ENCODE measurements at places on chromosomes 1 and 21.
A peak's percentile ranks its signal among the peaks of the same experiment; 100 is the strongest.

DNA sequence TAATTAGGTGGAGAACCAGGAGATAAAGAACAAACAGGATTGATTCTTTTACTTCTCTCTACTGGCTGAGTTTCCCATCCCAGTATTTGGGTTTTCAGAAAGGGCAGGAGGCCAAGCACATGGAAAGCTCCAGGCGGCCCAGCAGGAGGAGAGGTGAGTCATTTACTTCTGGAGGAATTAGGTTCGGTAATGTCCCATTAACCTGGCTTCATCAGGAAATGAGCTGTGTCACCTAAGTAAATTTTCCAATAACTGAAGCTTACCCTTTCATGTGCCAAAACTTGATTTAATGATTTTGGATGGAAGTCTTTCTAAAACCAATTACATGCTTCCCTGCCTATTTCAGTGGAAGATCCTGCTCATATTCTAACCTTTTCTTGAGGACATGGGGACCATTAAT lies 257.6 kb upstream of the USP24 start:
- DNase-seq = no peak

- peak; percentile 50 for DNase-seq
Measured at GRCh38 chr1:172117800-172118199, 276.5 kb downstream of the DNM3 start.

GRCh38 chr1:6438047-6438525 lies 13.5 kb downstream of the ESPN start:
- DNase-seq = peak; percentile 76

GRCh38 chr1:30183895-30184294 lies 539.5 kb downstream of the MATN1 start:
- DNase-seq = no peak

GRCh38 chr1:21782868-21783678 lies at the start of gene USP48:
Gene USP48, minus strand, starts transcription at chr1:21783149. Its CDS starts 192 bp downstream, at chr1:21782957.
- peak; percentile 98 for DNase-seq

DNA sequence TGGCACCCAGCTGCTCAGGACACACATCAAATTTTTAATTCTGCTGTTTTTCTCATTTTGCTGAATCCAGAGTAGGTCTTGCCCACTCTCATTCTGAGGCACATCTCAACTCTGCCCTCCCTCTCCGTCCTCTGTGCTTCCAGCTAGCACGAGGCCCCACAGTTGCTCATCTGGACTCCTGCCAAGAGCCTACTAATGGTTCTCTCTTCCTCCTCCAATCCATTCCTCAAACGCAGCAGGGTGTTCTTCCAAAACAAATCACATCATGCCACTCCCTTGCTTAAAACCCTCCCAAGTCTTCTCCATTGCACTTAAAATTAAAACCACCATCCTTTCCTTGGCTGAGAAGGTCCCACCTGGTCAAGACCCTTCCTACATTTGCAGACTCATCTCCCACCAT lies 49.8 kb upstream of the SCAF4 start:
- no peak for DNase-seq

DNA sequence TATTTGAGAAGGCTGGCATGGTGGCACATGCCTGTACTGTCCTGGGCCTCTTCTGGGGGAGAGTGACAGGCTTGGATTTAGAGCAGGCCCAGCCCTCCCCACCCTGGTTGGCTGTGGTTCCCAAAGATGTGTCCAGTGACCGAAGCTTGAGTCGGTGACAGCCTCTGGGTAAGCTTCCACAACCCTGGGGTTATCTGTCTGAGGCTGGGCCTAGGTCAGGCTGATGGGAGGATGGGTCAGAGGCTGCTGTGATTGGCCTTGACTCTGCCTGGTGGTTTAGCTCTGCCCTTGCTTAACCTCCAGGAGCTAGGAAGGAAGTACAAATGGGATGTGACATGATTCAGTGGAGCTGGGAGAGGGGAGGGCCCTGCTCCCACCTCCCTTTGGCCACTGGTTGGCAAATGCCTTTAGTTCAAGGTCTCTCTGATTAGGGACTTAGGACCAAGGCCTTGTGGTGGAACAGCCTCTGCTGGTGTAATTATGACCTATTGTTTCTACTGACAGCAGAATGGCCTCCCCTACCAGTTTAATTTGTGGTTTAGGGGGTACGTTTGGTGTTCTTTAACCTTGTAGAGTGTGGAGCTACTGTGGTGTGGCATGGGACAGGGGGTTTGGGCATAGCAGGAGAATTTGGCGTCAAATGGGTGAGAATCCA lies 16.6 kb downstream of the NUDC start:
- no peak for DNase-seq

GRCh38 chr1:91791103-91791502 lies 94.8 kb downstream of the TGFBR3 start:
- DNase-seq = no peak

DNA sequence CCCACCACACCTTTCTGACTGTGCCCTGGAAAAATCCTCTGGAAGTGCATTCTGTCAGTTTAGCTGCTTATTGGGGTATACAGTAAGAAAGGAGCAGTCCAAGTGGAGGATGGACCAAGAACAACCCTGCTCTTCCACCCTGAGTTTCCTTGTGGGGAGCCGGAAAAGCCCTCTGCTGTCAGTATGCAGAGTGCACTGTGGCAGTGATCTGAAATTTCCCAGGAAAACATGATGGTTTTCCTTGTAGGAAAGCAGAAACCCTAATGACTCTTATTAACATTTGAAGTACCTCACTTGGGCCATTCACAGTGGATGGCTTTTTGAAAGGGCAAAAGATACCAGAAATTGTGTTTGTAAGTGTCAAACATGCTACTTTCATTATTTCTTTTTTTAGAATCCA lies 20.5 kb downstream of the ELAVL4 start:
- DNase-seq = no peak

DNA sequence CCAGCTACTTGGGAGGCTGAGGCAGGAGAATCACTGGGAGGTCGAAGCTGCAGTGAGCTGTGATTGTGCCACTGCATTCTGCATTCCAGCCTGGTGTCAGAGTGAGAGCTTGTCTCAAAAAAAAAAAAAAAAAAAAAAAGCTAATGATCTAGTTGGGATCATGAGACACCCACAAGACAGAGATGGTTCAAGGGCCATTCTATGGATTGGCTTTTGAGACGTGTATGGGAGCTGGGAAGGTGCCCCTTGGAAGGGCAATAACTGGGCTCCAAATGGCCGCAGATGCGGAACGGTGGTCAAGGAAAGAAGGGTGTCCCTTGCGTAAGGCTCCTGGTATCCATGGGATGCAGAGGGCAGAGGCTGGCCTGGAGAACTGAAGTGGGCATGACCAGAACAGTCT lies 6.8 kb upstream of the ADAM15 start:
- DNase-seq = no peak

DNA sequence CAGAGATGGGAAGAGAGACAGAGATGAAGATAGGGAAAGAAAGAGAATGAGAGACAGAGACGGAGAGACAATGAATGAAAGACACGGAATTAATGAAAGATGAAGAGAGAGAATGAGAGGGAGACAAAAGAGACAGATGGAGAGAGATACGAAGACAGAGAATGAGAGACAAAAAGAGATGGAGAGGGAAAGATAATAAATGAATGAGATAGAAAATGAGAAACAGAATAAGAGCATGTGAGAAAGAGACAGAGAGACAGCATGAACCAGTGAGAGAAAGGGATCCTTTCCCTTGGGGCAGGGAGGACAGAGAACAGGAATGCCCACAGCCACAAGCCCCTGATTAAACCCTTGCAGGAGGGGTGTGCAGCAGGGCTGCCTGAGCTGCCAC lies 5.3 kb upstream of the WNT9A start:
- no peak for DNase-seq

GRCh38 chr1:98323906-98324358 lies 337.6 kb upstream of the SNX7 start:
- peak; percentile 28 for DNase-seq

- DNase-seq = no peak
Measured at GRCh38 chr1:246394121-246394520, 113.0 kb downstream of the SMYD3 start.

GRCh38 chr1:93440272-93440671 lies 7.6 kb upstream of the FNBP1L start:
- DNase-seq = no peak

GRCh38 chr1:65164633-65165032 lies 16.6 kb downstream of the AK4 start:
- no peak for DNase-seq

DNA sequence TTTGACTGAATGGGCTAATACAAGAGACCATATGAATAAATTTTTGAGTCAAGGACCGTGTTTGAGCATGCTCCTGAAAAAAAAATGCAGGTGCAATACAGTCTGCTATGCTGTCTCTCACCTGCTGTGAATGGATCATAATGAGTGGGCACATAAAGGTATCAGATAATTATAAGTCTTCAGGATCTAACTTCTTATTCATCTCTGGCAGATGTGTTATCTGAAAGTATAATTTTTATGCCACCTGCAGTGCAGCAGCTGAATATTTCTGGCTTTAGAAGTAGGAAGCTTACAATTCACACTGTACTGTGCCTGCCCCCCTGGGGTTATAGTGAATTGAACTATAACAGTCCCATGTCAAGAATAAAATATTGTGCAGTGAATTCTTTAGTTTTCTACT lies 333.3 kb downstream of the MRPL39 start:
- no peak for DNase-seq

DNA sequence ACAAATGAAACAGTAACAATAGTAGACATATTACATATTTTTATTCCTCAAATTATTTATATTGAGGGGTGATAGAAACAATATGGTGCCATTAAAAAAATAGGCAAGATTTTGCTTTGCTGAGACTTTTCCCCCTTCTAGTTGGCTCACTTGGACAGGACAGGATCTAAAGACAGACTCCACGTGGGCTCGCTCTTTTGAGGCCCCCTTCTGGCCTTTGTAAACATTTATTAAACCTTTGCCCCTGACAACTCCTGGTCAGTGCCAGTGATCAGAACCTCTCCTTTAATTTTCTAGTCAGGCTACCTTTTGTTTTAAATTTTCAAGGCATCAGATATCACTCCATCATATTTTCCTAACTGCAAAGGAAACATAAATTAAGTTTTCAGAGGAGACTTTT lies 49.7 kb upstream of the IFI44L start:
- DNase-seq = no peak

DNA sequence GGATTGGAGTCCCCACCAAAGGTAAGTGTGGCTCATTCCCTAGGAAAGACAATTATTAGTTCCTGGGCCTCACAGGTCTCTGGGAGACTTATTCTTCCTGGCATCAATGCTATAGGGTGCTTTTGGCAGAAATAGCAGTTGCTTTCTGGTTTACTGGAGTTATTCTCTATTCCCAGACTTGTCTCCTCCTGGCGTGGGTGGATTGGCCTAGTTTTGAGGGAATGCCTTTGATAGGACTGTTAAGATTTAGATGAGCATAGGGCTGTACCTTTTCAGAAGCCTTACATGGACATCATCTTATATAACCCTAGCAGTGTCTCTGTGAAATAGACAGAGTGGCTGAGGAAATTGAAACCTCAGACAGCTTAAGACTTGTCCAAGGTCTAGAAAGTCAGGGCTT lies 9.0 kb downstream of the PFKFB2 start:
- DNase-seq = no peak

DNA sequence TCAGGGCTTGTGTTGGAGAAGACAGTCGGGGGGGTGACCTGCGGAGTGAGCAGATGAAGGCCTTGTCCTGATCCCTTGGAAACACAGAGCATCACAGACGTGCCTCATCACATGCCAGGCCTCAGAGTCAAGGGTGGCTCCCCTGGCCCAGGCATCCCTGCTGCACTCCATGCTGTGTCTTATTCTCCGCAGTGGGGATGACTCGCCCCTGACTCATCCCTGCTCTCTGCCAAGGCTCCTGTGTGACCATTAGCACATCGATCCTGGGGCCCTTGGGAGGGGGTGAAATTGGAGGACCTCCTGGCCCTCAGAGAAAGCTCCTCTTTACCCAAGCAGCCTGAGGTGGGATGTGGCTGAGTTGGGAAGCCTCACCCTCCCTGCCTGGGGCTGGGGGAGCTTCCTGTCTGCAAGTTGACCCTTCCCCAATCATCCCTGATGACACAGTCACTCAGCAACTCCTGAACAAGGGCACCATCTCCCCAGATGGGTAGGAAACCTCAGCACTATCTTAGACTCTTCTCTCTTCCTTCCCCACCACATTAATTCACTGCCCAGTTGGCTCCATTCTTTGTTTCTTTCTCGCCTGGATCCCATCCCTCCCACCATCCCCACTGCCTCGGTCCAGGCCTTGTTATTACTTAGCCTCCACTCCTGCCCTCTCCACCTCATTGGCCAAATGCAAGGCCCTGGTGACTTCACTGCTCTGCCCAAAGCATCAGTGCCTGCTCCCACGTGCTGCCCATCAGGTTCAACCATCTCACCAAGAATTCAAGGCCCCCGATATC lies 74.6 kb downstream of the CAMK2N1 start:
- no peak for DNase-seq

GRCh38 chr1:9912264-9912936 lies 2.3 kb upstream of the CTNNBIP1 start:
- DNase-seq = no peak

DNA sequence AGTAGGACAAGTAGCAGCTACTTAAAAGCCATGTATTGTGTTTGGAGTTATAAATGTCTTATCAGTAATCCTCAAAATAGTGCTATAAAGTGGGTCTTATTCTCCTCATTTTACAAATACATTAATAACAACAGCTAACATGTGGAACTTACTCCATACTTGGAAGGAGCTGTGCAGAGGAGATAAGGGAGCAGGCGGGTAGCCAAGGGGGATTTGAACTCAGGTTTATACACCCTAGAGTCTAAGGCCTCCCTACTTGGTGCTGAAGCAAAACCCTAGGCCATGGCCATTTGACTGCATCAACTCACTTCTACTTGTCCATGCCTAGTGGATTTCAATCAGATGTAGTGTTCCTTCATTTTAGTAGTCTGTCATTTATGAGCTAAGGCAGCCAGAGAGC lies 72.1 kb downstream of the LMO4 start:
- DNase-seq = no peak

- DNase-seq = no peak
Measured at GRCh38 chr1:58839147-58839795, 55.4 kb upstream of the JUN start.

DNA sequence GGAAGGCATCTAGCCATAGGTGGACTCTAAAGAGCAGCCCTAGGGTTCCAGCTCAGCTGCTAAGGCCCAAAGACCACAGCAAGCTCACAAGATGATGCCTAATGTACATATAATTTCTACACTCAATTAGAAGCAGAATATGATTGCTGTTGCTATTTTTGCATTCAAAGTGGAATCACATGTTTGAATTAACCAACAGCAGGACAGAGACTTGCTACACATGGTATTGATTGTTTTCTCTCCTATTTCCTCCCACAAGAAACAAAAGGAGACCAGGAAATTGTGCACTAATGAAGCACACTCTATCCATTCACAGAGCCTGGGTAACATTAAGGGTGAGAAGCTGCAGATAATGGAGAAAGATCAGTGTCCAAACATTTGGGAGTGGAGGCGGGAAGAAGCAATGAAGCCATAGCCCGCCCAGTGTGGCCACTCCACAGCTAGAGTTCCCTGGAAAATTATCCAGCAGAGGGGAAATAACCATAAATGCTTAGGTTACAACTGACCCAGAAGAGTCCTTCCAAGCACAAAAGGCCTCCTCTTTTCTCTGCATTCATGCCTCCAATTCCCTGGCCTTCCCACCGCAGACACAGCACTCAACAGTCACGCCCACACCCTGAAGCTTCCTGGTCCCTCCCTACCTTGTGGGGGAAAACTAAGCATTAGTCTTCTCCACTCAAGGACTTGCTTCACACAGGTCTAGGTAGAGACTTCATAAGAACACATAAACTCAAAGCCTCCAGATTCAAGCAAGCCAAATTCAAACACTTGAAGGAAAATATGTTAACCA lies 7.5 kb downstream of the CNN3 start:
- no peak for DNase-seq

- no peak for DNase-seq
Measured at GRCh38 chr1:94389298-94389697, 28.9 kb upstream of the ABCD3 start.

GRCh38 chr1:31717341-31717740 lies 13.5 kb upstream of the COL16A1 start:
- no peak for DNase-seq

- DNase-seq = no peak
Measured at GRCh38 chr1:39689635-39690034, 1.6 kb downstream of the HPCAL4 start.

Data from activated CD4-positive, alpha-beta T cell treated with anti-CD3 and anti-CD28 coated beads, Interleukin-2, Interleukin-4, amounts not matched to agents 100 ng/mL and 50 ng/mL, durations not matched to agents 16 hours and 8 hours (primary cell).